GM12878 (cell line): ENCODE measurements at places on chromosomes 1 and 21. TPM values are rescaled to one million over a fixed set of nuclear protein-coding genes. Genes with fewer than 3 reads are reported as not detected.

GRCh38 chr1:91672601-91673161, 172.0 kb downstream of the CDC7 start:
- no peak for DNase-seq

GRCh38 chr21:19864476-19864875, 1133.7 kb upstream of the NCAM2 start:
- no peak for DNase-seq

- DNase-seq = no peak
Measured at GRCh38 chr1:27106561-27107323, 48.2 kb downstream of the SLC9A1 start.

DNA sequence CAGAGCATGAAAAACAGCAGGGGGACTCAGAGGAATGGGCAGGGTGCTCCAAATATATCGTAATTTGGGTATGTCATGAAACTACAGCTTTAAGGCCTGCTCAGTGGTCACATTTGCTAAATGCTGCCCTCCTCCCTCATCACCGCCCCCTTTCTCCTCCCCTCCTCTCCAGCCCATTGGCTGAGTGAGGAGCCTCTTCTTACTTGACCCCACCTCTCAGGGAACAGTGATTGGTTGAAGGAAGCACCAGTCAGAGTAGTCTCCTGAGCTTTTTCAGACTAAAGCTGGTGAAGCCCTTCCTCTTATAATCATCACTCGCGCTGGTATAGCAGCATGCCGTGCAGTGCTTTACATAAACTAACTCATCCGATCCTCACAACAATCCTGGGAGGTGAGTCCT, 10.0 kb upstream of the TTC39A start:
- no peak for DNase-seq

Gene PHTF1
- 20.3 and 26.9 TPM in 2 replicates for total RNA-seq

DNA sequence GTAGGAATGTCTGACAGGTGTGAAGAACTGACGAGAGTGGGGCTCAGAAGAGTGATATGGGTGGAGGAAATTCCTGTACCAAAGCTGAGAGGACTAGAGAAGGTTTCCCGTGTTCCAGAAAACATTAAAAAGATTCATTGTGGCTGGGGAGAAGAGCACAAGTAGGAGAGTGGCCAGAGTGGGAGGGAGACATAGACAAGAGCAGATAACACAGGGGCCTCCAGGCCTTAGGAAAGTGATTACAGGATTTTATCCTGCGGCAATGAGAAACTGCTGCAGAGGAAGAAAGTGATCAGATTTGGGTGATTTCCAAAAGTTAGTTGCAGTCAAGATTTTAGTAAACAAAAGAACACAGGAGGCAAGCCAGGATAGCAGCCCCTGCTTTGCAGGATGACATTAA, 7.9 kb downstream of the C8B start:
- no peak for DNase-seq

GRCh38 chr1:47881505-47882442, 115.4 kb downstream of the TRABD2B start:
- no peak for DNase-seq

GRCh38 chr1:3819771-3820200, 23.5 kb upstream of the LRRC47 start:
- no peak for DNase-seq

DNA sequence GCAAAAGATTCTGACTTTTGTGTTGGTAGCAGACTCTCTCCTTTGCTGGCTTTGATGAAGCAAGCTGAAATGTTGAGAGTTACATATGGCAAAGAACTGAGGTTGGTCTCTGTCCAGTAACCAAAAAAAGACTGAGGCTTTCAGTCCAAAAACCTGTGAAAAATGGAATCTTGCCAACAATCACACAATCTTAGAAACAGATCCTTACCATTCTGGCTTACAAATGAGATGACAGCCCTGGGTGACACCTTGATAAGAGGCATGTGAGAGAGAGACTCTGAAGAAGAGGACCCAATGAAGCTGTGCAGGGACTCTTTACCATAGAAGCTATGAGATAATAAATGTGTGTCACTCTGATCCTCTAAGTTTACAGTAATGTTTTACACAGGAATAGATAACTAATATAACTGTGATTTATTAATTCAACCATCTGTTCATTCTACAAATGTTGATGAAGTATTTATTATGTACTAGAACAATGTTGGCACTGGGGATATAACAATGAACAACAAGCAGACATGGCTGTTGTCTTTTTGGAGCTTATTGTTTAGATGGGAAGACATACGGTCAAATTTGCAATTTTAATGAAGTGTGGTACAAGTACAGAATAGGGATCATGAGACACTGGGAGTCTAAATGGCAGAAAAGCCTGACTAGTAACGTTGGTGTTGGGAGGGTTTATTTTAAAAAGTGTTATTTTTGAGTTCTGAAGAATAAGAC, 251.0 kb downstream of the OLFM3 start:
- no peak for DNase-seq

GRCh38 chr21:36891692-36892091, 74.8 kb downstream of the HLCS start:
- DNase-seq = no peak

DNA sequence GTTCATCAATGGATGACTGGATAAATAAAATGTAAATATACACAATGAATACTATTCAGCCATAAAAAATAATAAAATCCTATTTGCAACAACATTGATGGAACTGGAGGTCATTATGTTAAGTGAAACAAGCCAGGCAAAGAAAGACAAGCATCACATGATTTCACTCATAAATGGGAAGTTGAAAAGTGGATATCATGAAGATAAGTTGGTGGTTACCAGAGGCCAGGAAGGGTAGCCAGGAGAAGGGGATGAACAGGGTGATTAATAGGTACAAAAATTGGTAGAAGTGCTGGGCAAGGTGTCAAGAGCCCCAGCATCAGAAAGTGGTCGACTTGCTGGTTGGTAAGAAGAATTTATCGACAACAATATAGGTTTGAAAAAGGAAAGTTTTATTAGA, 1.3 kb upstream of the PARK7 start:
- no peak for DNase-seq

Gene FPGT
- total RNA-seq = 9.3 and 10.7 TPM in 2 replicates

GRCh38 chr1:22168412-22168973, 25.6 kb upstream of the WNT4 start:
- DNase-seq = no peak
